ENCODE measurements at places on chromosomes 6 and 20.

GRCh38 chr6:92376691-92377090, 1042.7 kb downstream of the EPHA7 start:
- no peak for DNase-seq

GRCh38 chr6:147202516-147203310, 1.5 kb upstream of the STXBP5 start:
- DNase-seq, result peak; percentile 95

GRCh38 chr6:30741789-30742315, 635 bp downstream of the FLOT1 start:
- DNase-seq, result no peak

DNA sequence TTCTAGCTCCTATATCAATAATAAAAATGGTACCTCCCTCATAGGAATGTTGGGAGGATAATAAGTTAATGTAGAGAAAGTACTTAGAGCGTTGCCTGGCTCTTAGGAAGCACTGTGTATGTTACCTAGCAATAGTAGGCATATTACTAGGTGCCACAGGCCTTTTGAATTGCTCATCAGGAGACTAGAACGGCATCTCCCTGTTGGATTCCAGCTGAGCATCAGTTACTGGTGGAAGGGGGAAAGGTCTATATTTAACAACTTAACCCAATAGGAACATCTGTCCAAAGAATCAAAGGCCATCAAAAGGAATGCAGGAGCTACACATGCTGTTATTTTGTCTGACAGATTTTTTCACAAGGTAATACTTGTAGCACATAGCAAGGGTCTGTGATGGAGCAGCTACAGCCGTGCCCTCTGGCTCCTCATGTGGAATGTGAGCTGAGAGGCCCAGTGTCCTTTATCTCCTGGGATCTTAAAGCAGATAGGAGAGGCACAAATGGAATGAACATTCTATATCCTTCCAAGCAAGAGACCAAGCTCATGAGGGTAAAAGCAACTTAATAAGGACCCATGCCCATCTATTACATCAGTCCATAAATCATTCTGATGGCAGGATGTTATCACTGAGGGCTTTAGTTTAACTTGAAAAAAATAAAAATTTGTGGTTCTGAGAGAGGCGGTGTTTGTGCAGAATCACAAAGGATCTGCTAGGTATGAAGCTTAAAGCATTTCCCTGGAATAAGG, 184.9 kb upstream of the LAMP5 start:
- DNase-seq, result no peak

GRCh38 chr6:153149891-153150290, 18.8 kb upstream of the RGS17 start:
- DNase-seq, result no peak

DNA sequence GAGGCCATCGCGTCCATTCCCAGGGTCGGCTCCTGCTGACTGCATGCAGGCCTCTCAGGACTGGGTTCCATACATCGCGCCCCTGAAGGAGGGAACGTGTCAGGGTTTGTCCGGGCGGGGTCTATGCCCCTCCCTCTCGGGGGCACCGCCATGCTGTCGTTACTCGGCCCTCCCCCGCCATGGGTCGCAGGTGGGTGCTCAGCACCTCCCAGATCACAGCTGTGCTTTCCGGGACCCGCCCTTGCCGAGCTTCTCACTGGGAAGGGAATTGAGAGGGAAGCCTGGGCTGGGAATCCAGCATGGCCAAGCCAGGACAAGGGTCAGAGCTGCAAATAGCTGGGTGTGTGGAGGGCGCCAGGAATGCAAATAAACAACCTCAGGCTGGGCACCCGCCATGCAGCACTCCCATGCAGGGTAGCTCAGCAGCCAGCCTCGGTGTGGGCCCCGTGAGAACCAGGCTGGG, at the start of gene FRMD1:
Gene FRMD1 (minus strand): TSS at position 270 of the 463 bp plus-strand sequence. CDS start 118 bp downstream, at position 152.
- no peak for DNase-seq

DNA sequence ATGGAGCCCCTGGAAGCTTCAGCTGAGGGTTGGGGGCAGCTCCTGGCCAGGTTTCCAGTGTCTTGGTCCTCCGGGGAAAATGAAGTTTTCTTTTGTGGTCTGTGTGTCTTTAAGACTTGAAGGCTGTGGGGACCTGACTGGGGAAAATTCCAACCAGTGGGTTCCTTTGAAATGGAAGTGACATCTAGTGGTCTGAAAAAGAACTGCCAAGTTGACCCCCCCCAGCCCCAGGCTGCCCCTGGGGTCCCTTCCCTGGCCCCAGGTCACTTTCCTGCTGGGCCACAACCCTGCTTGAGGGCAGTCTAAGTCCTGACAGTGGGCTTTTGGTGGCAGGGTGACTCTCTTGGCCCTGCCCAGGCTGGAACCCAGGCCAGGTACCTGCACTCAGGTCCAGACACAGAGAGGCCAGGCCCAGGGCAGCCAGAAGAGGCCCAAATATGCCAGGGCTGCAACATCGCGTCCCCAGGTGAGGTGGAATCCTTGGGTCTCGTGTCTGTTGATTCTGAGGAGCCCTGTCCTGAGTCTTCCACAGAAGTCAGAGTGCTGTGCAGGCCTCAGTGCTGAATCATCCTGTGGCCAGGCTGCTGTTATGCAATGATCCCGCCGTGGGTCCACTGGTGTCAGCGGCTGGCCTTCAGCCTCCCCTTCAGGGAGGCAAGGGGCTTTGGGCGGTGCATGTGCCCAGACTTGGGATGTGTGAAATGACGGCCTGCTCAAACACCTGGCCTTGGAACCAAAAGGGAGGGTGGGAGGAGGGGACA, 68.4 kb downstream of the VEGFA start:
- DNase-seq, result no peak

GRCh38 chr20:34859367-34859766, 13.3 kb downstream of the GGT7 start:
- DNase-seq, result no peak

DNA sequence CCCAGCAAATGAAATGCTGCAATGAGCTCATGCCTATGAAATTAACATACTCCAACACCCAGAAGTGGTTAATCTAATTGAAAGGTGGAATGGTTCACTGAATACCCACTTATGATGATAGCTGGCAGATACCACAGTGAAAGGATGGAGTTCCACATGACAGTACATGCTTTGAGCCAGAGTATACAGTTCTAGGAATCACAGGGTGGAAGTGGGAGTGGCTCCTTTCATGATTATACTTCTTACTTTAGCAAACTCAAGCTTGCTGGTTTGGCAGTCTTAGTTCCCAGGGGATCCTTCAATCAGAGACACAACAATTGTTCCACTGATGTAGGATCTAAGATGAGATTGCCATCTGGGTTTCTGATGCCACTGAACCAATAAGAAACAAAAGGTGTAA, 21.5 kb downstream of the CD164 start:
- no peak for DNase-seq

- DNase-seq, result no peak
Measured at GRCh38 chr6:90263633-90264032, 33.0 kb downstream of the BACH2 start.

DNA sequence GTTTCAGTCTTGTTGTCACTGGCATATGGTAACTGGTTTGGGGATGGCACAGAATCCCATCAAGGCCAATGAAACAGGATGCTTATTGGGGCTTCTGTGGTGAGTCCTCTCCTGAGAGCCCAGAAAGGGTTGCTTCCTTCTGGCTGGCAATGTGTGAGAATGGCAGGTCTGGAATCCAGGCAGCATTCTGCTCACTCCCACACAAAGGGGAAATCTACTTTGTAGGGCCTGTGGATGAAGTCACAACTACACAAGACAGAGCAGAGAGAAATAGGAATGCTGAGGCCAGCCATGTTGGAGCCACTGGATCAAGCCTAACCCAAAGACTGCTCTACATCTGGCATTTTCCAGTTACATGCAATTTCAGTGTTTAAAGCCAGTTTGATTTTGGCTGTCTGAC, 15.7 kb downstream of the PLAGL2 start:
- no peak for DNase-seq

- no peak for DNase-seq
Measured at GRCh38 chr20:21133917-21134622, 8.2 kb downstream of the KIZ start.

DNA sequence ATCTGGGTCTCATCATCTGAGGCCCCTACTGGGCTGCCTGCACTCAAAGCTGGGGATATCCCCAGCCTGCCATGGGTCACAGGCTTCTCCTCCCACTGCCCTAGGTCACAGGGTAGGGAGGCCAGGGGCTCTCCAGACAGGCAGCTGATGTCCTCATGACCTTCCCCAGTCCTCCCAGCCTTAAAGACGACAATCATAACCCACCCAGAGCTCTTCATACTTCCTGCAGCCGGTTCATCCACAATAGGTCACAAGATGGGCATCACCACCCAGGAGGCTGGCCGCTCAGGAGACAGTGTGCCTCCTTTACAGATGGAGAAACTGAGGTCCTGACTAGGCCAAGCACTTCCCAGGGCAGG, 15.2 kb downstream of the TFEB start:
- no peak for DNase-seq

GRCh38 chr6:128605961-128606360, 85.6 kb upstream of the PTPRK start:
- no peak for DNase-seq

DNA sequence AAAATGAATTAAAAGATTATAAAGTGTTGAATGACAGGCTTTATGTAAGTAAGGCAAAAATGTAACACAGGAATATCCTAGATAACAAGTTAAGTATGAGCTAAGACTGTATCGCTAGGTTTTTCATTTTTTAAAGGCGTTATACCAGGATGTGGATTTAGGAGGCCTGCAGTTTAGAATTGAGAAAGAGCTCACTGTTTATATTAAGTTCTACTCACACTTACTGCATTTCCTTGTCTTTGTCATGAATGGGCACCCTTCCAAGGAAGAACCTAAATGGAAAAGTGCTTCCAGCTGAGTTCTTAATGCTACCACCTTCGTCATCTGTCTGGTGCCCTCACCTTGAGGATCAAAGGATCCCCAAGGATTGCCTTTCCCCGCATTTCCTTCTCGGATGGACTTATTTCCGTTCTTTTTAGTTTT, 148.7 kb downstream of the SOX4 start:
- peak; percentile 54 for DNase-seq

DNA sequence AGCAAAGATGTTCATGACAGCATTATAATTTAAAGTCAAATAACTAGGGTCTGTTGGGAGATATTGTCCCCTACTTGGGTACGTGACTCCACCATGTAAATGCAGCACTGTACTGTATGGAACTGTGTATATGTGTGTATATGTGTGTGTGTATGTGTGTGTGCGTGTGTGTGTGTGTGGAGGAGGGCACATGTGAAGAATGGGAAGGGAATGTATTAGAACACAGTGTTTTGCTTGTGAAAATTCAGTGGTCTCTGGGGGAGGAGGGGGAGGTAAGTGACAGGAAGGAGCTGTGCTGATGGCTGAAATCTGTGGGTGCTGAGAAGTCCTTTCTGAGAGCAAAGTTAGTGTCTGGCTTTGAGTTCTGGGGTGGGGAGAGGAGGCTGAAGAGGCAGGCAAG, 23.9 kb upstream of the VEGFA start:
- no peak for DNase-seq

GRCh38 chr6:83474309-83474708, 38.0 kb upstream of the PRSS35 start:
- DNase-seq, result no peak

- DNase-seq, result peak; percentile 14
Measured at GRCh38 chr6:89731924-89732567, 87.5 kb downstream of the MDN1 start.

DNA sequence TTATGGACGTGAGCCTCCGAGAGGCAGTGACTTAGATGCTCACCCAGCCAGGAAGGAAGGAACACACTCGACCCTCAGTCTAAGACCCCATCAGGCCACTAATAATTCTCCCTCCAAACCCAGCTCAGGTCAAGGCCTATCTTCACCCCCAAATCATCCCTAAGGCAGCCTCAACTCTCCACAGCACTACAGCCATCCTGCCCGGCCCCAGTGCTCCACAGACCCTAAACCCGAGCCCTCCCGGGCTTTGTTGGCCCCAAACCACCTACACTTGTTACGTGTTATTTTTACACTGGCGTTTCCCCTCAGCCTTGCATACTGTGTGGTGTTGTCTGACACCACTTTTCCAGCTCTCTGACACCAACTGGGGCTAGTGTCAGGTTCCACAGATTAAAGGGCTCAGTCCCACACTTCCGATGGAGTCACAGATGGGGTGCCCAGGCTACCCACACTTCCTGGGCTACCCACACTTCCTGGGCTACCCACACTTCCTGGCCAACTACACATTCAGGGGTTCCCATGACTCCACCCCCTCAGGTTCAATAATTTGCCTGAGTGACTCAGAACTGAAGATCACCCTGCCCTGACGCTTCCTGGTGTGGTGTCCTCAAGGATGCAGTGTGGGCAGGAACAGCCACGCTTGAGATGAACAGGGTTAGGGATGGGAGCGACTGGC, 25.3 kb downstream of the RBCK1 start:
- DNase-seq, result no peak

DNA sequence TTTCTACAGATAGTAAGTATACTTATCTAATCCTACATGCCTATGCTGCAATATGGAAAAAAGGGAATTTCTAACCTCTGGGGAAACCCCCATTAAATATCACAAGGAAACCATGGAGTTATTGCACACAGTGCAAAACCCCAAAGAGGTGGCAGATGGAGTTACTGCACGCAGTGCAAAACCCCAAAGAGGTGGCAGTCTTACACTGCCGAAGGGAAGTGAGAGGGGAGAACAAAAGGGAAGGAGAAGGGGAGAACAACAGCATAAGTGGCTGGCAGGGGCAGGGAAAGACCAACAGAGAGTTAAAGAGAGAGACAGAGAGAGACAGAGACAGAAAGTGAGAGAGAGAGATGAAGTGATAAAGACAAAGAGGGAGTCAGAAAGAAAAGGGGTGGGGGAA, 43.8 kb upstream of the EIF2S2 start:
- DNase-seq, result no peak

- DNase-seq, result peak; percentile 83
Measured at GRCh38 chr20:2751878-2752566, 48.4 kb downstream of the CPXM1 start.

GRCh38 chr6:70221715-70222438, 81.0 kb downstream of the COL9A1 start:
- DNase-seq, result no peak

DNA sequence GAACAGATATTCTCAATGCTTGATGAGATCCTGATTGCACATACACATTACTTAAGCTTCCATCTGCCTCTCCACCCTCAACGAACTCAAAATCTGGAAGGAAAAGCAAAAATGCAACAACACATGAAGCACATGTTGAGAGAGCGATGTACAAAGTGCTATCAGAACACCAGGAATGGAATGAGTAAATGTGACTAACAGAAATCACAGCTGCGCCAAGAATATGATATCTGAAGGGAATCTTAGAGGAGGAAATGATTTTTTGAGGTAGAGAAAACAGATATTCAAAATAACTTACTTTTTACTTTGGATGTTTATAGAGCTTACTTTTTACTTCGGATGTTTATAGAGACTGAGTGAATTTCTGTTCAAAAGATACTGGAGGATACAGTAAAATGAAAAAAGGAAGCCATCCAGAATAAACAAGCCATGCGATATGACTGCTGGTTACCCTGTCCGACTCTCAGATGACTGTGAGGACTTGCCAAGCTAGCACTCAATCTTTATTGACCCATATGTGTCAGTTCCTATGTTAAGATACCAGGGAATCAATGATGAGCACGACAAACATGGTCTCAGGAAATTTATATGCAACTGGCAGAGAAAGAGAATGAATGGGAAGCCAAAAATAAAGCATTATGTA, 102.0 kb downstream of the SMLR1 start:
- DNase-seq, result peak; percentile 19

All from left lung (tissue), 14 donors.